Activated CD4-positive, alpha-beta T cell treated with anti-CD3 and anti-CD28 coated beads, Interleukin-2, amount 50 U/mL, for 16 hours (primary cell): ENCODE measurements at places on chromosomes 4 and X.
A peak's percentile ranks its signal among the peaks of the same experiment; 100 is the strongest.

- DNase-seq = no peak
Measured at GRCh38 chr4:101801958-101802357, 11.4 kb downstream of the BANK1 start.

DNA sequence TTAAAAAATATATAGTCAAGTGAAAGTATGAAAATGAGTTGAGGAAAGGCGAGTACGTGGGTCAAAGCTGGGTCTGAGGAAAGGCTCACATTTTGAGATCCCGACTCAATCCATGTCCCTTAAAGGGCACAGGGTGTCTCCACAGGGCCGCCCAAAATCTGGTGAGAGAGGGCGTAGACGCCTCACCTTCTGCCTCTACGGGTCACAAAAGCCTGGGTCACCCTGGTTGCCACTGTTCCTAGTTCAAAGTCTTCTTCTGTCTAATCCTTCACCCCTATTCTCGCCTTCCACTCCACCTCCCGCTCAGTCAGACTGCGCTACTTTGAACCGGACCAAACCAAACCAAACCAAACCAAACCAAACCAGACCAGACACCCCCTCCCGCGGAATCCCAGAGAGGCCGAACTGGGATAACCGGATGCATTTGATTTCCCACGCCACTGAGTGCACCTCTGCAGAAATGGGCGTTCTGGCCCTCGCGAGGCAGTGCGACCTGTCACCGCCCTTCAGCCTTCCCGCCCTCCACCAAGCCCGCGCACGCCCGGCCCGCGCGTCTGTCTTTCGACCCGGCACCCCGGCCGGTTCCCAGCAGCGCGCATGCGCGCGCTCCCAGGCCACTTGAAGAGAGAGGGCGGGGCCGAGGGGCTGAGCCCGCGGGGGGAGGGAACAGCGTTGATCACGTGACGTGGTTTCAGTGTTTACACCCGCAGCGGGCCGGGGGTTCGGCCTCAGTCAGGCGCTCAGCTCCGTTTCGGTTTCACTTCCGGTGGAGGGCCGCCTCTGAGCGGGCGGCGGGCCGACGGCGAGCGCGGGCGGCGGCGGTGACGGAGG, at the start of gene FMR1:
Gene FMR1 (plus strand): TSS at position 728 of the 831 bp plus-strand sequence. CDS start 261 bp downstream, outside the sequence.
- DNase-seq = peak; percentile 94

GRCh38 chrX:85303544-85303943, 59.8 kb downstream of the ZNF711 start:
- no peak for DNase-seq

DNA sequence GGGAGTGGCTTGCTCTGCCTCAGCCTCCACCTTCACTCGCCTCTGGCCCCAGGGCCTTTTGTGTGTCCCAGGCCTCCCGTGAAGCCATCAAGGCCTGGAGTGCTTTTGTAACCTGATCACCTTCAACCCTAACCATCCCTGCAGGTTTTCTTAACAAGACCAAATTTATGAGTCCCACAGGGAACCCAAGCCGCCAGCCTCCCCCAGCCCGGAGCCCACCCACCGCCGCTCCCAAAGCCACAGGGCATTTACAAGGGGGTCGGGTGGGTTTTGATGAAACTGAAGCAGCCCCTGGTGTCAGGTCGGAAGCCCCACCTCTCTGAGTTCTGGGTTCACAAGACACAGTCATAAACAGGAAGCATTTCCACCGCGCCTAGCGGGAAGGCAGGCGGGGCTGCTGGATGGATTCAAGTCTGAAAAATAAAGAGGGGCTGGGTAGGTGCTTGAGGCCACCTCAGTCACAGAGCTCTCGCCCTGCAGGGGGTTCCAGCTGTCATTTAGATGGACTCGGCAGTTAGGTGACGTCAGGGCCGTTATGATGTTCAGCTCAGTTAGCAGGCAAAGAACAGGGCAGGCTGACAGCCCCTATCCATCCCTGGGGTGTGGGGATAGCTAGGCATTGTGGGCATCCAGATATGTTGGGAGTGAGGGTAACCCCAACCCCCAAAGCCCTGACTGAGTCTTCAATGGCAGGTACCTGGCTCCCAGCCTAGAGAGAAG, 128.5 kb downstream of the BCOR start:
- no peak for DNase-seq

- no peak for DNase-seq
Measured at GRCh38 chrX:14352511-14352910, 176.8 kb upstream of the GLRA2 start.

DNA sequence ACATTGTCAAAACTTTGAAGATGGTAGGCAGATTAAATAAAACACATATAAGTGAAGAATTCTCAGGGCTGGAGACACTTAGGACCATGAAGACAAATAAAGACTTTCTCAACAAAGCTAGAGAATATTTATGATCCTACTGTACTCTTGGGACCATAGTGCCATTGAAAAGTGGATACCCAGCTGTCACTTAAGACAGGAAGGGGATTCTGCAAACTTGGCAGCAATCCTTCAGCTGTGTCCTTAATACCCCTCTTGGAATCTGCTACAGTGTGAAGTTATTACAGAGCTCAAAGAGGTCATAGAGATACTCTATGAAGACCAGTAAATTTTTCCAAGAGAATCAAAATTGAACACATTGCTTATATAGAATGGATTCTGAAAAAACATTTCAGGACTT, 24.3 kb downstream of the PDE5A start:
- DNase-seq = no peak

- DNase-seq = no peak
Measured at GRCh38 chr4:159765382-159765781, 662.5 kb downstream of the RAPGEF2 start.

DNA sequence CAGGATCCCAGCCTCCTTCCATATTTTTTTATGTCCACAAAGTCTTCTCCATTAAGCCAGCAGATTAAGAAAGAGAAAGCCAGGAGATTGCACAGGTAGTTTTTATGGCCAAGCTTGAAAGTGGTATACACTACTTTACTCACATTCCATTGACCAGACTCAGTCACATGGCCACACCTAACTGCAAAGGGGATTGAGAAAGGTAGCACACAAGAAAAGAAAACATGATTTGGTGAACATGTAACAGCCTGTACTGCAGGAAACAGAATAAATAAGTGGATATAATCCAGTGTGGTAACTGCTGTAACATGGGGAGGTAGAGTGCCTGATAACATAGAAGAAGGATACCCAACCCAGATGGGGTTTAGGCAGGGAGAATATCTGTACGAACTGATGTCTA, 43.9 kb downstream of the HOPX start:
- no peak for DNase-seq

DNA sequence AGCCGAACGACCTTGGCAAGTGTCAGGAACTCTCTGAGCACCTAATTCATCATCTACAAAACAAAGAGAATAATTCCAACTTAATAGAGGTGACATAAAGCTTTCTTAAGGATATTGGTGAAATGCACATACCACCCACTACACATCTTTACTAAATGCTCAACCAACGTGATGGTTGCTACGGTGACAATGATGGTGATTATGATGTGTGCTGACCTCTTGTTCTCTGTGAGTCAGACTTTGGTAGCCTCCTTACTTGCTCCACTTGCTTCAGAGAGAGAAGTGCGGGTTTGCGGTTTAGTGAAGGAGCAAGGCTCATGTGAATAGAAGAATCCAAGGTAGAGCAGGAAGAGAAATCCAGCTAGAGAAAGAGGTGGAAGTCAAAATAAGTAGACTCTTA, 52.8 kb upstream of the CLNK start:
- DNase-seq = no peak
